ENCODE measurements at places on chromosomes 4 and X.

GRCh38 chrX:110219920-110220319 is 98.0 kb downstream of the AMMECR1 start:
- DNase-seq = no peak

GRCh38 chr4:147578051-147578476 is 39.1 kb upstream of the TMEM184C start:
- DNase-seq = no peak

DNA sequence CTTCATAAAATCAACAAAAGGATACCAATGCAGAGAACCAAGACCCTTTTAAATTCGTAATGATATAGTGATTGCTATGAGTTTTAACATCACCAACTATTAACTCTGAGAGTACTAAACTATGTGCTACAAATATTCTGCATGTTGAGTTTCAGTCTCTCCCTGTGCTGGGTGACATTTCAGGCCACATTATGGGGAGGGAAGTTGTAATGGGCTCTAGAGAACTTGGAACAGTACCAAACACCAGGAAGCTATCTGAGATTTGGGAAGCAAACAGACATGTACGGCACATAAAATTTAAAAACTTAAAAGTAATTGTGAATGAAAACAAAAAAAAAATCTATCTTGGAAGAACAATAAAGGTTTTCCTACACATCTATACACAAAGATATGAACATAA is 59.6 kb upstream of the PRSS48 start:
- no peak for DNase-seq

DNA sequence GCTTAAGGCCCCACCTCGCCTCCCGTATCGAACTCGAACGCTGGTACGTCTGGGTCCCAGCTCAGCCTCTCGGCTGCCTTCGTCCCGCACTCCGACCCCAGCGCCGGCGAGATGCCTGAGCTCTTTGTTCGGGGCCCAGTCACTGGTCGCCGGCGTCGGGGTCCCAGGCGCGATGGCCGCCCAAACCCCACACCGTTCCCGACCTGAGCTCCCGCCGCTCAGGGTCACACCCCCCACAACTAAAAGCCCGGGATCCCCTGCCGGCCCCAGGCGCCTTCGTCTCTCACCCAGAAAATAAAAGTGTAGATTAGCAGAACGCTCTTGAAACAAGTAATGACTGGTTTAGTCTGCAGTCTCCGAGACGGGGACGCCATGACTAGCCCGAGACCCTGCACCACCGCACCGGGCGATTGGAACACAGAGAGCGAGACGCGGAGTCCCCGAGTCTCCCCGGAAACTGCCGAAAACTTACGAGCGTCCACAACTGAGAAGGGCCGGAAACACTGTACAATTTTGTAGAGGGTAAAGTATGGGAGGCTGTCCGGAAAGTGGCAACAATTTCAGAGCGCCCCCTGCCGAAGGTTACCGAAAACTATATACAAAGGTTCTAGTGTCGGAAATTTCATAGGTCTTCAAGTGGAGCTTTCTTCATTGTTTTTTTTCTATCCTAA is at the start of gene TSPAN6:
TSS of gene TSPAN6 (minus strand) at position 486 of the 671 bp plus-strand sequence. CDS start at position 374, 112 bp downstream.
- peak; percentile 59 for DNase-seq

DNA sequence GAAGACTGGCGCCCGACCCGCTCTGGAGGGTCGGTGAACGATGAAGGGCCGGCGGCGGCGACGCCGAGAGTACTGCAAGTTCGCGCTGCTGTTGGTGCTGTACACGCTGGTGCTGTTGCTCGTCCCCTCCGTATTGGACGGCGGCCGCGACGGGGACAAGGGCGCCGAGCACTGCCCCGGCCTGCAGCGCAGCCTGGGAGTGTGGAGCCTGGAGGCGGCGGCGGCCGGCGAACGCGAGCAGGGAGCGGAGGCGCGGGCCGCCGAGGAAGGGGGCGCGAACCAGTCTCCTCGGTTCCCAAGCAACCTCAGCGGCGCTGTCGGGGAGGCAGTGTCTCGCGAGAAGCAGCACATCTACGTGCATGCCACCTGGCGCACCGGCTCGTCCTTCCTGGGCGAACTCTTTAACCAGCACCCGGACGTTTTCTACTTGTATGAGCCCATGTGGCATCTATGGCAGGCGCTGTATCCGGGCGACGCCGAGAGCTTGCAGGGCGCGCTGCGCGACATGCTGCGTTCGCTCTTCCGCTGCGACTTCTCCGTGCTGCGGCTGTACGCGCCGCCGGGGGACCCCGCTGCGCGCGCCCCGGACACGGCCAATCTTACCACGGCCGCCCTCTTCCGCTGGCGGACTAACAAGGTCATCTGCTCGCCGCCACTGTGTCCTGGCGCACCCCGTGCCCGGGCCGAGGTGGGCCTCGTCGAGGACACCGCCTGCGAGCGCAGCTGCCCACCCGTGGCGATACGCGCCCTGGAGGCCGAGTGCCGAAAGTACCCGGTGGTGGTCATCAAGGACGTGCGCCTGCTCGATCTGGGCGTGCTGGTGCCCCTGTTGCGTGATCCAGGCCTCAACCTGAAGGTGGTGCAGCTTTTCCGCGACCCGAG is 568 bp downstream of the CHST7 start:
- DNase-seq = no peak

DNA sequence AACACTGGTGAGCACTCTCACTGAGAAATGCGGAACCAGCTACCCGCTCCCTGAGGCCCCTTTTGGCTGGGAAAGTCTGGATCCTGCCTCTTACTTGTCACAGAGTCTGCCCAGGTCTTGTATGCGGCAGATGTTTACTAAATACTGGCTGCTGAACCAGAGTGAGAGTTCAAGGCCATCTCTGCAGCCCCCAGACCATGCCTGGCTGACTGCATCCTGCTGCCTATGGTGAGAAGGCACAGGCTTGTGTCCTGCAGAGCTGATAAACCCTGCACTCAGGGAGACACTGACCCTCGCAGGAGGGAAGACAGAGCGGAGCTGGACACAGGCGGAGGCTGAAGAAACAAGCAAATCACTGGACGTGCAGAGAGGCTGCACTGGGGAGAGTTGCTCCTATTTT is 46.5 kb downstream of the JAKMIP1 start:
- no peak for DNase-seq

GRCh38 chr4:21882051-21882839 is 66.3 kb downstream of the KCNIP4 start:
- no peak for DNase-seq

DNA sequence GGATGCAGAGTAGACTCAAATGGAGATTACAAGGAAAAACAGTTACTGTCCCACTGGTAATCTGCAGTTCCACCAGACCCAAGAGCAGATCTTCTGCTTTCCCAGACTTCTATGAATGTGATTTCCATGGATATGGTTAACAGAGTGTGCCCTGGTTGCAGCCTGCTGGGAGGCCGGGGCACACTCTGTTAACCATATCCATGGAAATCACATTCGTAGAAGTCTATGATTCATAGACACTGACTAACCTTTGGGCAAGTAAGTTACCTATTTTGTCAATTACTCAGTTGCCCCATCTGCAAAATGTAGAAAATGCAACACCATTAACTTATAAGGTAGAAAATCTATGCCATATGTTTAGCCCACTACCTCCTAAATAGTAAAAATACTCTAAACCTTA is 443.1 kb upstream of the PITX2 start:
- DNase-seq = no peak

- DNase-seq = no peak
These were observed 59.2 kb downstream of the SHROOM3 start for GRCh38 chr4:76494243-76494642.

DNA sequence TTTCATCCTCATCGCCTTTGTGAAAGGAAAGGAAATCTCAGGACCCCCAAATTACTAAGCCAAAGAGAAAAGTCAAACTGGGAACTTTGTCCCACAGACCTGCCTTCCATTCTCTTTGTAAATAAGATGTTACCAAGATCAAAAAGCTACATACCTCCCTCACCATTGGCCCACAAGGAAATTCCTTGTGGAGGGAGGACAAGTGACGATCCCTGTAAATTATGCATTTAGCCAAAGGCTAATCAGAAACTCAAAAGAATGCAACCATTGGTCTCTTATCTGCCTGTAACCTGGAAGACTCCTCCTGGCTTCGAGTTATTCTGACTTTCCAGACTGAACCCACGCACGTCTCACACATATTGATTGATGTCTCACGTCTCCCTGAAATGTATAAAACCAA is 70.3 kb downstream of the SHOX start:
- no peak for DNase-seq

All from stimulated activated CD4-positive, alpha-beta T cell treated with anti-CD3 and anti-CD28 coated beads, TNF-alpha, amount 100 ng/mL, for 4 hours (primary cell).